Right renal cortex interstitium (tissue), 3 donors: ENCODE measurements at places on chromosomes 5 and 9. TPM values are rescaled to one million over a fixed set of nuclear protein-coding genes. Genes with fewer than 3 reads are reported as not detected.

GRCh38 chr9:127955294-127956015 lies 17.8 kb upstream of the DPM2 start:
- no peak for DNase-seq

- DNase-seq: no peak
Measured at GRCh38 chr9:93369686-93370085, 81.8 kb upstream of the FAM120A start.

- no peak for DNase-seq
Measured at GRCh38 chr5:175444905-175445456, 999 bp upstream of the DRD1 start.

- no peak for DNase-seq
Measured at GRCh38 chr5:133445744-133446143, 166.6 kb downstream of the FSTL4 start.

DNA sequence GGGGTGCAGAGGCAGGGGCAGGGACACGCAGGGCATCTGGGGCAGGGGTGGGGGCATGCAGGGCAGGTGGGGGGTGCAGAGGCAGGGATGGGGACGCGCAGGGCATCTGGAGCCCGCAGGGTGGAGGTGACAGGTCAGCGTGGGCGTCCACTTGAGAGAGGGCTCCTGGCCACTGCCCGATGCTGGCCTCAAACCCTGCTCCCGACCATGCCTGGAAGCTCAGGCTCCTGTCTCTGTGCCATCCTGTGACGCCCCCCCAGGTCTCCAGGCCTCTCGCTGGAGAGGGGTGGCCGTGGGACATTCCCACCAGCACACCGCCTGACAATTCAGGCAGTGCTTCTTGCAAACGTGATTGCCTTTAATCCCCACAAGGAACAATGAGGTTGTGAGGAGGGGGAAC lies 33.0 kb downstream of the ZDHHC11B start:
- DNase-seq: no peak

GRCh38 chr9:22097707-22098106 lies 88.6 kb upstream of the CDKN2B start:
- no peak for DNase-seq

- DNase-seq: no peak
Measured at GRCh38 chr9:72960446-72960845, 7.6 kb upstream of the ALDH1A1 start.

Gene FUT7
- polyA plus RNA-seq: not detected

Gene RAB3C
- polyA plus RNA-seq: 4.8 TPM

- no peak for DNase-seq
Measured at GRCh38 chr5:170757182-170757601, 26.3 kb upstream of the GABRP start.

DNA sequence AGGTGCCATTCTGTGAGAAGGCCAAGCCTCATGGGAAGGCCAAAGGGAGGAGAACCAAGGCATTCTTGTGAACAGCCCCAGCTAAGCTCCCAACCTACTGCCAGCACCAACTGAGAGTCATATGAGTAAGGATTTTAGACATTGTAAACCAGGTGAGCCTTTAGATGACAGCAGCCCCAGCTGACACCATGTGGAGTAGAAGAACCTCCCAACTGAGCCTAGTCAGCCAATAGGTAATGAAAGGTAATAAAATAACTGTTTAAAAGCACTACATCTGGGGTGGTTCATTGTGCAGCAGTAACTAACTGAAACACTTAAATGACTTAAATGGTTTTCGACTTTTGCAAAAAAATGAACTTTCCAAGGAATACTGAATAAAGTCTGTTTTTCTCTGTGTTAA lies 172.6 kb upstream of the KIF2A start:
- no peak for DNase-seq

Gene FGF10
- 9.0 TPM for polyA plus RNA-seq

GRCh38 chr5:31479706-31480105 lies 52.2 kb downstream of the DROSHA start:
- no peak for DNase-seq

Gene SMAD5
- polyA plus RNA-seq: 71.2 TPM

Gene PKN3
- polyA plus RNA-seq: 10.2 TPM

DNA sequence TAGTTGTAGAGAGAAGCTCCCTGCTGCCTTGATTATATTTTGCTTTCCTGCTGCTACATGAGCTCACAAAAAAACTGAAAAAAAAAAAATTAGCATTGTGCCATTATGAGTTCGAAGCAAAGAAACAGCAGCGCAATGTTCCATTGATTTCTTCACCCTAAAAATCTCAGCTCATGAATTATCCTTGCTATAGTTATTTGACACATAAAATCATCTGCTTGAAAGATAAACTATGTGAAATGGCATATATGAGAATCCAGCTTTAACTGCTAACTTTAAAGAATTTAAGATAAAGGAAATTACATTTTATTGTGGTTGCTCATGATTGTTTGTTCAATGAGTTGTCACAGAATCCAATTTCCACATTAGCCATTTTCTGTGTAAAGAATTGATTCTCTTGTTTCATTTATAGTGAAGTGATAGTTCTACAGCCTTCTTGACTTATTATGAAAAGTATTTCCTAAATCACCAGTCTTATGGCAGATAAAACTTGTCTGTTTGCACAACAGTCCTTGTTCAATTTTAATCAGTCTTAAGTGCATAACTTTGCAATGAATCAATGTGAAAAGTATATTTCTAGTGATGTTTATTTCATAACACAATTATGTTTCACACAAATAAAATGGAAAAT lies 1275.0 kb upstream of the CDH9 start:
- DNase-seq: no peak

DNA sequence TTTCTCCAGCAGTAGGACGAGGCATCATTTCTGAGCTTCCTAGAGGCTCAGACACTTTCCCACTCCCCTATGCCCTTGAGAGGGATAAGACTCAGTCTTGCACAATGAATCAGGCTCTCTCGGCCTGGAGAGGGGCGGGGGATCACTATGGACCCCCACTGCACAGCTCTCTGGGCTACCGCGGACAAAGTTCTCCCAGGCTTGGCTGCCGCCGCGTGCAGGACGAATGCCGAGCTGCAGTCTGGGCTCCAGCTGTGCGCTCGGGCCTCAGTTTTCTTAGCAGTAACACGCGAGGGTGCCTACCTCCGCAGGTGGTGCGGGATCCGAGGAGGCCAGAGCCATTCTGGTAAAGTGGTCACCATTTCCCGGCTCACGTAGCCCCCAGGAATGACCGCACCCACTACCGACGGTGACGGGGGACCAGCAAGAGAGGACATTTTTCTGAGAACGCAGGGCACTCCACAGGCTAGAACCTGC lies 3.4 kb upstream of the MYORG start:
- DNase-seq: no peak

- no peak for DNase-seq
Measured at GRCh38 chr5:154937186-154937717, 759 bp downstream of the GEMIN5 start.

- no peak for DNase-seq
Measured at GRCh38 chr5:139746691-139747582, 48.7 kb upstream of the PSD2 start.
